ENCODE measurements at places on chromosomes 6 and 20.

GRCh38 chr6:131758920-131759319 lies 48.1 kb upstream of the CTAGE9 start:
- DNase-seq, result no peak

- no peak for DNase-seq
Measured at GRCh38 chr6:104642871-104643270, 216.8 kb downstream of the HACE1 start.

DNA sequence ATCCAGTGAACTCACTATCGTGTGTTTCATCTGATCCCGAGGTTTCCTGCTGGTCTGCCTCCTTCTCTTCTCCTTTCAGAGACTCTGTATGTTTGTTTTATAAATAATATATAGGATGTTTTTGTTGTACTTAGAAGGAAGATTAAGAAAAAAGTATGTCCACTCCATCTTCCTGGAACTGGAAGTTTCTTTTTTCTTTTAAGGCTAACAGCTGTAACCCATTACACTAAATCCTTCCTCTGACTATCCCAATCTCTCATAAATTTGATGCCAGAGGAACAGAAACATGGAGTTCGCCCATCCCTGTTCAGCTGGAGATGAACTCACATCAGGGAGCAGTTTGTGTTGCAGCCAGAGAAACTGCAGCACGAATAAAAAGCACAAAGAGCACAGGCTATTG lies 20.7 kb downstream of the RIPK1 start:
- no peak for DNase-seq

GRCh38 chr6:75624988-75625387 lies 23.3 kb downstream of the SENP6 start:
- no peak for DNase-seq

GRCh38 chr6:142567461-142567860 lies 265.7 kb downstream of the ADGRG6 start:
- no peak for DNase-seq

GRCh38 chr20:62064770-62065673 lies 659 bp downstream of the TAF4 start:
- DNase-seq, result no peak

DNA sequence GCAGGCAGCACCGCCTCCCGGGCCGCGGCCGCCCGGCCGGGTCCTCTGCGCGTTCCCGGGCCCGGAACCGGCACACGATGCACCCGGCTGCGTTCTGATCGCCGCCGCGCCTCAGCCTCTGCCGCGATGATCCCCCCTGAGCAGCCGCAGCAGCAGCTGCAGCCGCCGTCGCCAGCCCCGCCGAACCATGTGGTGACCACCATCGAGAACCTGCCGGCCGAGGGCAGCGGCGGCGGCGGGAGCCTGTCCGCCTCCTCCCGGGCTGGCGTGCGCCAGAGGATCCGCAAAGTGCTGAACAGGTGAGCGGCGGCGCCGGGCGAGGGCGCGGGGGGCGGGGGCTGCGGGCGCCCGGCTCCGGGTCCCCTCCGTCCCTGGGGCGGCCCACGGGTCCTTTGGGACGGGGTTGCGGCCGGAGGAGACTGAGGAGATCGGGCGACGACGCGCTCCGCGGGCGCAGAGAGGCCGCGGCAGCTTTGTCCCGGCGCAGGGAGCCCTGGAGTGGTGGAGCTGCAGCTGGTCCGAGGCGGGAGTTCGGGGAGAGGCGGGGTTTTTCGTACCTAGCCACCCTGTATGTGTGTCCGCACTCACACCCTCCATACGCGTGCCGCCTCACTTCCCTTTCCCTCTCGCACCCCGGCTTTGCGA lies 659 bp downstream of the SLC35F1 start:
- no peak for DNase-seq

GRCh38 chr6:68094070-68094469 lies 541.0 kb upstream of the ADGRB3 start:
- DNase-seq, result no peak

DNA sequence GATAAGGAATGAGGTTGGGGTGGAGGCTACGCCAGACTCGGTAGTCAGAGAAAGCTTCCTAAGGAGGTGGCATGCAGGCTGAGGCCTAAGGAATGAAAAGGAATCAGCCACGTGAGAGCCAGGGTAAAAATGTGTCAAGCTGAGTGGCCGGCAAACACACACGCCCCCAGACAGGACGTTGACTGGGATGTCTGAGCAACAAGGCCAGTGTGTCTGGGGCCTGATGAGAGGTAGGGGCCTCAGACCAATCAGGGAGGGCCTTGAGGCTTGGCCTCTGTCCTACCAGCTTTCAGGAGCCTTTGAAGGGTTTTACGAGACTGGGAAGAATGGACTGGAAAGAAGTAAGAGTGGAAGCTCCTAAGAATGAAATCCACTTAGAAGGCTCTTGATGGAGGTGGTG lies 61.0 kb upstream of the PHACTR2 start:
- DNase-seq, result no peak

DNA sequence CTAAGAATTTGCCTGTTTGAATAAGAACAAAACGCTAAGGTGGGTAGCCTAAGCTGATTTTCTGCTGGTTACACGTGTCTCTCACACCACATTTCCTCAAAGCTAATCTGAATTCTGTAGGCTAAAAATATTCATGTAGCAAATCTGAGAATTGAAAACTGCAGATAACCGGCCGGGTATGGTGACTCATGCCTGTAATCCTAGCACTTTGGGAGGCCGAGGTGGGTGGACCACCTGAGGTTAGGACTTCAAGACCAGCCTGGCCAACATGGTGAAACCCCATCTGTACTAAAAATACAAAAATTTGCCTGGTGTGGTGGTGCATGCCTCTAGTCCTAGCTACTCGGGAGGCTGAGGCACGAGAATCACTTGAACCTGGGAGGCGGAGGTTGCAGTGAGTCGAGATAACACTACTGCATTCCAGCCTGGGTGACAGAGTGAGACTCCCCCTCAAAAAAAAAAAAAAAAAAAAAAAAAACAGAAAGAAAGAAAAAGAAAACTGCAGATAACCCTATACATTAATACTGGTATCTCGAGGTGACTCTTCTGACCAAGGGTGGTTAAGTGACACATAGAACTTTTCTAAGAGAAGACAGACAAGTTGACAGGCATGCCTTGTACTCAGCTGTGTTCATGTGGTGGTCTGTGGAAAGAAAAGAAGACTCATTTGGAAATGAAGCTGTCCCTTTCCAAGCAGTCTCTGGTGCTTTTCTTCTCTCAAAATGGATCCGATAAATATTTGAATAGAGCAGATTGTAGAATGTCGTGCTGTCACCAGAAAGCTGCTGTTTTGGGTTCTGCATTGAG lies 24.7 kb upstream of the ASXL1 start:
- no peak for DNase-seq

DNA sequence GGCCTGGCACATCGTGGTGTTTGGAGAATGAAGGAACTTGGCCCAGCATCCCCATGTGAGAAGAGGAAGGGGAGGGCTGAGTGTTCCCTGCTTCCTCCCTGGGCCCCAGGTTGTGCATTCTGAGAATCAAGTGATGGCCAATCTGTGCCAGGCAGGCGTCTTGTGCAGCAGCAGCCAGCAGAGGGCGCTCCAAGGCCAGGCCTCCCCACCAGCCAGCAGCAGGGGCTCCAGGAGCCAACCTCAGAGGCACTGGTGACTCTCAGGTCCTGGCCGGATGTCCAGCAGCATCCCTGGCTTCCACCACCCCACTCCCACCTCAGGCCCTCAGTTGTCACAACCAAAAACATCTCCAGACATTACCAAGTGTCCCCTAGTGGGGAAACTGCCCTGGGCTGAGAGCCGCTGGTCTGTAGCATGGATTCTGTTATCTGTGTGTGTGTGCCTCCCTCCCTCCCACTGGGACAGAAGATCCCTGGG lies 192.0 kb downstream of the PREX1 start:
- peak; percentile 56 for DNase-seq

DNA sequence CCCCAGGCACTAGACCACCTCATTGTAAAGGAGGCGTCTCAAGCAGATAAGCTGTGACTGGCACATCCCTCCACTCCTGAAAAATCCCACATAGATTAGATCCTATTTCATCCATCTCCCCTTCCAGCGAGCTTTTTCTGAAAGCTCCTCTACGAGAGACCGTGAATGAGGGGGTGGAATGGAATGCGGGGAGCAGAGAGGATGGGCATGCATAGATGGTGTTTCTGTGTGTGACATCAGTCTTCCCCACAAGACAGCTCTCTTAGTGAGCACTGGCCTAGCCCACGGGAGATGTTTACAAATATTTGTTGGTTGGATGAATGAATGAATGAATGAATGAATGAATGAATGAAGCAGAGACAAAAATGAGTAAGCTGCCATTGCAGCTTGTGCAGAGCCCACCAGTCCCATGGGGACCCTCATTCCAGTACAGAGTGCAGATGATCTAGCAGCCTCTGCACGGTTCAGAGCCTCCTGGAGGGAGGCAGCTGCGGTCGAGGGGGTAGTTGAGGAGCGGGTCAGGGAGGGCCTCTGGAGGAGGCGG lies 98.4 kb downstream of the DLGAP4 start:
- DNase-seq, result no peak

GRCh38 chr6:77036400-77036799 lies 426.9 kb downstream of the HTR1B start:
- DNase-seq, result no peak

GRCh38 chr6:28775405-28776129 lies 148.2 kb downstream of the TRIM27 start:
- DNase-seq, result no peak

GRCh38 chr20:50815162-50815989 lies 20.5 kb downstream of the BCAS4 start:
- DNase-seq, result no peak

DNA sequence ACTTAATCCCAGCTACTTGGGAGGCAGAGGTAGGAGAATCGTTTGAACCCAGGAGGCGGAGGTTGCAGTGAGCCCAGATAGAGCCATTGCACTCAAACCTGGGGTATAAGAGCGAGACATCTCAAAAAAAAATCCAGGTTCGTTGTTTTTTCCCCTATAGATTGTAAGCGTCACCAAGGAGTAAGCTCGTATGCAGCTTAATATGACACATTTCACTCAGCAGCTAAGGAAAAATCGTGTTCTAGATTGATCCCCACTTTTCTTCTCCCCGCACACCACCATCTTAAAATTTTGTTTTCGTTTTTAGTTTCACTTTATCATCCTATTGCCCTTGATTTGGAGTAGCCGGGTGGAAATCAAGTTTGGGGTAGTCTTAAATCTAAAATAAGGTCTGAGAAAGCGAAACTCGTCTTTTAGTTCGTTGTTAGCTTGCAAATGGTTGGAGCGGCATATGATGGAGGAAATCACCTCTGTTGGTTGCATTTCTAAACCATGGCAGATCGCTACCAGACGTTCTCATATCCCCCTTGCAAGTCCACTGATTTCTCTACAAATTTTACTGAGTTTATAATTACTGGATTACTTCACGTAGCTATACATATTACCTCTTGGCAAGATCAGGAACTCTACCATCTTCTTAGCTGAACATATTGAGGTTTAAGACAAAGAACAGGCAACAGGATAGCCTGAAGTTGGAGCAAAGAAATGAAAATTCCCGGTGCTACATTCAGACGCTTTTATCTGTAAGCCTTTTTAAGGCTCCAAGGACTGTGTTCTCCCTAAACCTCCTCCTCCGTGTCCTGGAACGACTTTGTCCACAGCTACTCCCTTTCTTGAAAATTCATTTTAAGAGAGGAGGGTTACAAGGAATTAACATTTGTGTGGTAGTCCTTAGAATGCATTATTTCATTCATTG lies 91.1 kb upstream of the BTN3A2 start:
- DNase-seq, result no peak

Data from stimulated activated CD4-positive, alpha-beta T cell treated with anti-CD3 and anti-CD28 coated beads, Interleukin-15, amount 100 ng/mL, for 48 hours (primary cell).